ENCODE measurements at places on chromosomes 16 and 17.

GRCh38 chr16:50298075-50298460, 31.7 kb downstream of the ADCY7 start:
- no peak for DNase-seq

DNA sequence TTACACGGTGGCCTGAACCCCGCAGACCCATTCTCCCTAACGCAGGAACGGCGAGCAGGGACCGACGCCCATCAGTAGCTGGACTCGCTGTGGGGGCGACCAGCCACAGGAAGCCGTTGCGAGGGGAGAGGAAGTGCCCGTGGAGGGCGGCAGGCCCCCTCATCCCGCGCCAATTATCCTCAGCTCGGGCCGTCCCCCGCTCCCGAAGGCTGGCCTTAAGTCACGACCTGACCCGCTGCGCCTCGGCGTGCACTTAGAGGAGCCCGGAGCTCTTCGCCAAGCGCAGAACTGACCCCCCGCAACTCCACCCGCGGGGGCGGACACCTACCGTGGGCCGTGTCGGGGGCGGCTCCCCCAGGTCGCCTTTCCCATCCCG, 401 bp downstream of the ARL16 start:
- no peak for DNase-seq

DNA sequence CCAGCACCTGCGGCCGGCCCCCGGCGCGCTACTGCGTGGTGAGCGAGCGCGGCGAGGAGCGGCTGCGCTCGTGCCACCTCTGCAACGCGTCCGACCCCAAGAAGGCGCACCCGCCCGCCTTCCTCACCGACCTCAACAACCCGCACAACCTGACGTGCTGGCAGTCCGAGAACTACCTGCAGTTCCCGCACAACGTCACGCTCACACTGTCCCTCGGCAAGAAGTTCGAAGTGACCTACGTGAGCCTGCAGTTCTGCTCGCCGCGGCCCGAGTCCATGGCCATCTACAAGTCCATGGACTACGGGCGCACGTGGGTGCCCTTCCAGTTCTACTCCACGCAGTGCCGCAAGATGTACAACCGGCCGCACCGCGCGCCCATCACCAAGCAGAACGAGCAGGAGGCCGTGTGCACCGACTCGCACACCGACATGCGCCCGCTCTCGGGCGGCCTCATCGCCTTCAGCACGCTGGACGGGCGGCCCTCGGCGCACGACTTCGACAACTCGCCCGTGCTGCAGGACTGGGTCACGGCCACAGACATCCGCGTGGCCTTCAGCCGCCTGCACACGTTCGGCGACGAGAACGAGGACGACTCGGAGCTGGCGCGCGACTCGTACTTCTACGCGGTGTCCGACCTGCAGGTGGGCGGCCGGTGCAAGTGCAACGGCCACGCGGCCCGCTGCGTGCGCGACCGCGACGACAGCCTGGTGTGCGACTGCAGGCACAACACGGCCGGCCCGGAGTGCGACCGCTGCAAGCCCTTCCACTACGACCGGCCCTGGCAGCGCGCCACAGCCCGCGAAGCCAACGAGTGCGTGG, 1.5 kb downstream of the NTN1 start:
- DNase-seq, result no peak

GRCh38 chr17:34481779-34482178, 97.6 kb upstream of the TMEM132E start:
- no peak for DNase-seq

- DNase-seq, result no peak
Measured at GRCh38 chr17:51000835-51001638, 119.6 kb downstream of the SPAG9 start.

DNA sequence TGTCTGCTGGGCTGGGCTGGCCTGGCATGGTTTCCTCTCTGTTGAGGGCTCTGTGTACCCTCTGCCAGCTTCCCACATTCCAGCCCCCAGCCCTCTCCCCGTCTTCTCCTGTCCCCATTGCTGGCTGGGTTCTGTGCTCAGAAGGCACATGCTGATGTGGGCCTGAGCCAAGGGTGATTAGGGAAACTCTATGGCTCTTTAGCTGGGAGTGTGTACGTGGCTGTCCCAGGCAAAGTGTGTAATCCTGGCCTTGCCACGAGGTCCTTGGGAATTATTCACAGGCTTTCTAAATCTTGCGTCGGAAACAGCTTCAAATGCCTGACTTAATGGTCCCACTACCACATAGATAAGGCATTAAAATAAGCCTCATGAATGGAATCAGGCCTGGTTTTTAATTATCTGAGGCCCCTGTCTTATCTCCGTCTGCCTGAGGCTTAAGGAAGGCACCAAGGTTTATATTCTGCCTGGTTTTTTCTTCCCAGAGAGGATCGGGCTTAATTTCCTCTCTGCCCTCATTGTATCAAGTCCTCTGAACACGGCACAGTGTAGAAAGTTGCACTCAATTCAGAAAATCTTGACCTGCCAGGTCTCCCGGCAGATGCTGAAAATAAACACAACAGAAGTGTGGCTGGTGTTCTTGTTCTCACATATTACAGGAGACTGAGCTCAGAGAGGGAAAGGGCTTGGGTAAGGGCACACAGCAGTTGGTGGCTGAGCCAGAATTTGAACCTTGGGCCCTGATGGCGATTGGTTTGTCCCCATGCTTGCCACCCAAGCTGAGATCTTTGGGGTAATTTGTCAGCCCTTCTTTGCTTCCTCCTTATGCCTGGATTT, 52.9 kb upstream of the LGALS9 start:
- DNase-seq, result no peak

Data from activated CD8-positive, alpha-beta memory T cell treated with anti-CD3 and anti-CD28 coated beads for 1 hour (primary cell).